Thymus (tissue), 14 donors: ENCODE measurements at places on chromosomes 13 and 19. TPM values are rescaled to one million over a fixed set of nuclear protein-coding genes. Genes with fewer than 3 reads are reported as not detected.

DNA sequence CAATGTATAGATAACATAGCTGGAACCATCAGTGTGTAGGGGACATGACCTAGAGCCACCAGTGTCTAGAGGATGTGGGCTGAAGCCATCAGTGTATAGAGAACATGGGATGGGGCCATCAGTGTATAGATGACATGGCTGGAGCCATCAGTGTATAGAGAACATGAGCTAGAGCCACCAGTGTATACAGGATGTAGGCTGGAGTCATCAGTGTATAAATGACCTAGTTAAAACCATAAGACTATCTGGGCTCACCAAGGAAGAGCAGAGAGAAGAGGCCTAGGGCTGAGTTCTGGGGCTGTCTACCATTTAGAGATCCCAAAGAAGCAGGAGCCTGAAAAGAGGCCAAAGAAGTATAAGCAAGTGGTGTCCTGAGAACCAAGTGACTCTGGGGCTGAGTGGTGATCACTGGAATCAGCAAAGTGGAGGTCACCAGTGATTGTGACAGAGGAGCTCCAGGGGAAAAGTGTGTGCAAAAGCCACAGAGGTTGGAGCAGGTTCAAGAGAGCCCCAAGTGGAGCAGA lies 41.0 kb downstream of the RFX2 start:
- DNase-seq: no peak
- no peaks in the 10 kb centered on the region for H3K27me3 ChIP-seq
- no peak overlapping the region for H3K4me3 ChIP-seq
- peaks cover 3% of the 10 kb centered on the region for H3K4me1 ChIP-seq
- H3K36me3 ChIP-seq: no peaks in the 10 kb centered on the region

GRCh38 chr13:107730813-107731212 lies 484.5 kb downstream of the LIG4 start:
- no peaks in the 10 kb centered on the region for H3K27me3 ChIP-seq
- H3K36me3 ChIP-seq: no peaks in the 10 kb centered on the region
- no peak for DNase-seq
- H3K4me3 ChIP-seq: no peak overlapping the region
- H3K4me1 ChIP-seq: no peaks in the 10 kb centered on the region

GRCh38 chr19:35295792-35296462 lies 4.0 kb downstream of the MAG start:
- no peak overlapping the region for H3K4me3 ChIP-seq
- no peak for DNase-seq
- no peaks in the 10 kb centered on the region for H3K36me3 ChIP-seq
- no peak overlapping the region for H3K27ac ChIP-seq
- no peaks in the 10 kb centered on the region for H3K4me1 ChIP-seq
- peaks cover 17% of the 10 kb centered on the region for H3K27me3 ChIP-seq

The SIGLEC11 gene
- polyA plus RNA-seq: 0.98 TPM

DNA sequence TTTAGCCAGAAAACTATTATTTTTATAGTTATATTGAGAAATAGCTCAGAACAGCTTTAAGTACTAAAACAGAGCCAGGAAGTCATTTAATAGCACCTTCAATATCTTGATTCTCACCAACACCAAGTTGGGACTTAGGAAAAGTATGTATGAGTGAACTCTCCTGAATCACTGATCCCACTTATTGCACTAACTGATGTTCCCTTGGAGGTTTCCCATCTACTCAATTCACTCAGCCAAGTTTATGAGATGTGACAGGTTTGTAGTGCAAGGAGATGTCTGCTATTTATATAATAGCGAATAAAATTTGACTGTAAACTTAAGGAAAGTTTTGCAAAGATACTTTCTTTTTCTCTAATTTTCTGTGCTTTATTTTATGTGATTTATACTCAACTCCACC lies 1147.6 kb upstream of the PCDH20 start:
- H3K36me3 ChIP-seq: no peaks in the 10 kb centered on the region
- no peaks in the 10 kb centered on the region for H3K4me1 ChIP-seq
- no peak for DNase-seq
- H3K4me3 ChIP-seq: no peak overlapping the region
- no peaks in the 10 kb centered on the region for H3K27me3 ChIP-seq
- H3K27ac ChIP-seq: no peak overlapping the region

The IL12RB1 gene
- polyA plus RNA-seq: 3.7 TPM
